ENCODE measurements at places on chromosomes 2 and 18.

- DNase-seq = no peak
Measured at GRCh38 chr2:145114726-145115125, 594.8 kb upstream of the ZEB2 start.

DNA sequence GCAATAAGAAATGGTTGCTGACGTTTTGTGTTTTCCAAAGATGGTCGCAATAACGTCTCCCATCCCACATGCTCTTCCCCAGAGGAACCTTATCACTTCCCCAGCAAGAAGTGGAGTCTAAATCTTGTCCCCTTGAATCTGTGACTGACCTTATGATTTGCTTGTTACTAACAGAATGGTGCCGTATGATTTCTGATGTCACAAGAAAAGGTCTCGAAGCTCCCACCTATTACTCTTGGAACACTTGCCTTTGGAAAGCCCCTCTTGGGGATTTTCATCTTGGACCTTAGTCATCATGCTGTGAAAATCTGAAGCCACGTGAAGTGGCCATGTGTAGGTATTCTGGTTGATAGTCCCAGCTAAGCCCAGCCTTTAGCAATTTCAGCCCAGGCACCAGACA, 86.2 kb upstream of the GLS start:
- DNase-seq = no peak

- peak; percentile 91 for DNase-seq
Measured at GRCh38 chr2:219387306-219388120, at the start of gene DNPEP. TSS of gene DNPEP (minus strand) at chr2:219387912. CDS start at chr2:219387794, 118 bp downstream.

- no peak for DNase-seq
Measured at GRCh38 chr2:59034837-59035236, 793.7 kb upstream of the FANCL start.

DNA sequence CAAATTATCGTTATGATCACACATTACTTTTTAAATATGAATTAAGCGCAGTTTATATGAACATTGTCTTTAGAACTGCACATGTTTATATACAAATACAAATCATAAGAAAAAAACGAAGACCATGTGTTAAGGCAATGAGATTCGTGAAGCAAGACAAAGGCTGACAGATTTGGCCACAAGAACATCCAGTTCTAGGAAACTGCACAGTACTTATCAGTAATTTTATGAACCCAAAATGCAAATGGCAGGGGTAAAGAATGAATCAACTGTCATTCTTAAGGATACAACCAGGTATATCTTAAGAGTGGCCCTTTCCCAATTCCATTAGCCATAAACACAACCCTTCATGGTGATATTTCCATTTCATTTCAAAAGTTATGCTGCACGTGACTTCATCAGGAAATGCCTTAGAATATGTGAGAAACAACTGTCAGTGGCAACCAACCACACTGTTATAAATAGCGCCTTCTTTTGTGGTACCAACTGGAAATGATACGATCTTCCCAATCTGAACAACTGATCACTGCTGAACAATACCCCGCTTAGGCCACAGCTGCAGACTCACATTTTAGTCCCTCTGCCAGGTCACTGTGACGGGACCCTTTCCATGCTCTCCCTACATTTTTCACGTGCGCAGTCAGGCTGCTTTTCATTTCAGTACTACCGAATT, 144.9 kb downstream of the L3MBTL4 start:
- no peak for DNase-seq

GRCh38 chr2:101773137-101773536, 75.6 kb downstream of the MAP4K4 start:
- DNase-seq = no peak

GRCh38 chr2:140718999-140719398, 1411.8 kb downstream of the LRP1B start:
- DNase-seq = no peak

- DNase-seq = no peak
Measured at GRCh38 chr2:209314653-209315052, 109.2 kb upstream of the MAP2 start.

DNA sequence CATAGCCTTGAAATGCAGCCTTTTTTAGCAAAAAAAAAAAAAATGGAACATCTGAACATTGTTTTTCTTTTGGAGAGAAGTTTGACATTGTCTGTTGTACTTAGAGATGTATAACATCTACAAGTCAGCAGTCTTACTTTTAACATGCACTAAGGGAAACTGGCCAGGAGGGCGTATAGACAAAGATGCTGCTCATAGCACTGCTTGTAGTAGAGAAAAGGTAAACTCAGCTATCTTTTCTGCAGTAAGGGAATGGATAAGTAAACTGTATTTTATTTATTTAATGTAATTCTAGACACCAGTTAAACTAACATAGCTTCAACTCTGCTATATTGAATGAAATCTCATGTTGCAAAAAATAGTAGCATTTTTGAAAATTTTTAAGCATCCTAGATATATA, 489.6 kb downstream of the PTPRM start:
- no peak for DNase-seq

DNA sequence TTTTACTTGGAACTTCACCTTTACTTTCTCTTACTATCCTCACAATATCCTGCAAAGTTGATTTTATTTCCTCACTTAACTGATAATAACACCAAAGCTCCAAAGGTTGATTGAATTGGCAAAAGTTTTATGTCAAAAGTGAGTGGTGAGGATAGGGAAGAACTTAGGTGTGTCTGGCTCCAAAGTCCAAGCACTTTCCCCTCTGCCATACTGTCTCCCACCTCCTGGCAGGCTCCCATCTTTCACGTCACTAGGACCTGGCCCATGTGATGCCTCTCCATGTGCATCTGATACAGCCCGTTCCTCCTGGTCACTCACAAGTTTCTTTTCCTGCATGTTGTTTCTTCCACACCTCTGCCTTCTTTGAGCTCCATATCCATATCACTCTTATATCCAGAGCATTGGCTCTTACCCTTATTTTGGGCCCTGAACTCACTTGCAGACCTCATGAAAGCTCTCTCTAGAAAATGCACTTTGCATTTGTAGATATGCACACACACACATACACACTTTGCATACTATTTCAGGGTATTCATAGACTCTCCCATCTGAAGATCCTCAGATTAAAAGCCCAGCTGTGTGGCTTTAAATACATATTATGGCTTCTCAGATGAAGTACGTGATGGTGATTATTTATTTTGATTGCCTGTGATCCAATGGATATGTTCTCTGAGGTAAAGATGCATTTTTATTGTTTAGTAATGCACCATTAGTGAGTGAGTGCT, 12.3 kb downstream of the MEP1B start:
- DNase-seq = no peak

DNA sequence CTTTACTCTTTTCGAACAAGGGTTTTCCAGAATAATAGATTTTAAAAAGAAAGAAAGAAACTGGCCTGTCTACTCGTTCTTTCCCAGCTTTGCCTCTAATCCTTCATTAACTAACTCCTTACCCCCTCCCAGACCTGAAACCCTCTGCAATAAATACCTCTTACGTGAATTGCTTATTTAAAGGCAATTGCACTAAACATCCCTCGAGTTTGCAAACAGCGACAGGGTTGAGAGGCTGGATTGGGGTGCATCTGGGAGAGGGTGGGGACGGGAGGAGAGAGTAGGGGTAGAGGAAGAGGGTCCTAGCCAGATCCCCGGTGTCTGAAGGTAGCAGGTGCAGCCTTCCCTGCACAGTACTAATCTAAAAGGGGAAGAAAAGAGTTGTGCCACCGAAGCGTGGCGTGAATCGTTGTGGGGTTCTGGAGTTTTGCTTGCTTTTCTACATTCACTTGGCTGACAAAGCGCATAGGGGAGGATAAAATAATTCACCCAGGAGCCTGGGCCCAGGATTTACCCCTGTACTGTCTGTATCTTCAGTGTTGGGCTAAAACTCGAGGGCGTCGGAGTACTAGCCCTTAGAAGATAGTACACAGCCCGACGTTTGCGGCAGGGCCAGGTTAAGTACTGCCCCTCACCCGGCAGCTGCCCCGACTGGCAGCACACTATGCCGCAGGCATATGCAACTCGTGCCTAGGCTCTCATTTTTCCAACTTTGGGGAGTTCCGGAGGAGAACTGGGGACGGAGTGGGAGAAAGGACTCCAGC, 1.9 kb upstream of the NEUROD1 start:
- DNase-seq = no peak

GRCh38 chr2:189274361-189274760, 94.8 kb upstream of the COL5A2 start:
- DNase-seq = no peak

Data from activated naive CD4-positive, alpha-beta T cell treated with Interleukin-2 at 50 U/mL for 16 hours (primary cell).